ENCODE measurements at places on chromosomes 3 and 15.

DNA sequence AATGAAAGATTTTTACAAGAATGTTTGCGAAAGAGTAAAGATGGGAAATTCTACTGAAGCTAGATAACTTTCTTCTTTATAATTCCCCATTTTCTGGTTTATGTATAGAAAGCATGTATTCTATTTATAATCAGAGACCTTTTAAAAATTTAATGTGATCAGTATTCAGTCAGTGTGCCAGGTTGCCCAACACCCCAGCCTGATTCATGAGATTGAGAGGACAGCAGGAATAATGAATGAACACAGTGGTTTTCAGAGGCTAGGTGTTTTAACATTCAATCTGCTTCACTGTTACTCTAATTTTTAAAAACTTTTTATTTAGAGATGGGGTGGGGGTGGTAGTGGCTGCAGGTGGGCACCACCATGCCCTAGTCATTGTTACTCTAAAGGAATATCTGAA, 4.7 kb downstream of the WWTR1 start:
- no peak for DNase-seq

GRCh38 chr15:60695713-60696522, 217.0 kb upstream of the ICE2 start:
- peak; percentile 86 for DNase-seq

DNA sequence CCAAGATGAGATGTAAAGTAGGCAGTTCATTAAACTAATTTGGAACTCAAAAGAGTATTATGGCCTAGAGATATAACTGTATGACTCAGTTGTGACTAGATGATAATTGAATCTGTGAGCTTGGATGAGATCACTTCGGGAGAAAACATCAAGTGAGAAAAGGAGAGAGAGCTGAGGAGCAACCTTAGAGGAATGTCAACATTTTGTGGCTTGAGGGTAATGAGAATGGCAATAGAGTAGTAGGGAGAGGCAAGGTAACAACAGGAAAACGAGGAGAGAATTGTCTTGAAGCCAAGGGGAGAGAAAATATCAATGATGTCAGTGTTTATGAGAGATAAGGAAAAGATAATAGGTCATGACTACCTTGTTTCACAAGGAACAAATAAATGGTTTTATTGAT, 580.2 kb downstream of the NLGN1 start:
- no peak for DNase-seq

GRCh38 chr3:196012941-196013476, 68.9 kb downstream of the TFRC start:
- DNase-seq: no peak

GRCh38 chr3:69200384-69201068, 78.1 kb upstream of the LMOD3 start:
- no peak for DNase-seq

GRCh38 chr3:71565316-71565715, 18.2 kb downstream of the FOXP1 start:
- DNase-seq: no peak

DNA sequence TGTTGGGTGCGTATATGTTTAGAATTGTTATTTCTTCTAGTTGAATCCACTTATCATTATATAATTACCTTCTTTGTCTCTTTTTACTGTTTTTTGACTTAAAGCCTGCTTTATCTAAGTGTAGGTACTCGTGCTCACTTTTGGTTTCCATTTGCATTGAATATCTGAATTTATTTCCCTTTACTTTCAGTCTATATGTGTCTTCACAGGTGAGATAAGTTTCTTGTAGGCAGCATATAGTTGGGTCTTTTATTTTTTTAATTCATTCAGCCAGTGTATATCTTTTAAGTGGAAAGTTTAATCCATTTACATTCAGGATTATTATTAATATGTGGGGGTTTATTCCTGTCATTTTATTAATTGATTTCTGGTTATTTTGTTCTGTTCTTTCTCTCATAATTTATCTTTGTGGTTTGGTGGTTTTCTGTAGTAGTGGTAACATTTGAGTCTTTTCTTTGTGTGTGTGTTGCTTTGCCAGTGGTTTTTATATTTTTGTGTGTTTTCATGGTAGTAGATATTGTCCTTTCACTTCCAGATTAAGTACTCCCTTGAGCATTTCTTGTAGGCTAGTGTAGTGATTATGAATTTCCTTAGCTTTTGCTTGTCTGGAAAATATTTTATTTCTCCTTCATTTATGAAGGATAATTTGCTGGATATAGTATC, 27.3 kb downstream of the STT3B start:
- no peak for DNase-seq

DNA sequence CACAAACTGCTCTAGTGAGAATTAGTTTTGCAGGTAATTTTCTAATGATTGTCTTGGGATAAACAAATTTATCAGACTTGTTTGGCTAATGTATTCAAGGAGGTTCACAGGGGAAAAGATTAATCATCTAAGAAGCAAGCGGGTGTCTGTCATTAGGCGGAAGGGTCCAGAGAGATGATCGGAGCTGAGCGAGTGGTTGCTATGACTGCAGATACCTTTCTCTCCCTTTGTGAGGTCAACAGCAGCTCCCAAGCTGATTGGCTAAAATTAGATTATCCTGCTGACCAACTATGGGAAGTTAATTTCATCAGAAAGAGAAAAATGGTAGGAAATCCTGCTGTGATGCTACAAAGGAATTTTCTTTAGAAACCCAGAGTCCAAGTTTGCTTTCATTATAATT, 276.0 kb downstream of the SOX2 start:
- DNase-seq: no peak

DNA sequence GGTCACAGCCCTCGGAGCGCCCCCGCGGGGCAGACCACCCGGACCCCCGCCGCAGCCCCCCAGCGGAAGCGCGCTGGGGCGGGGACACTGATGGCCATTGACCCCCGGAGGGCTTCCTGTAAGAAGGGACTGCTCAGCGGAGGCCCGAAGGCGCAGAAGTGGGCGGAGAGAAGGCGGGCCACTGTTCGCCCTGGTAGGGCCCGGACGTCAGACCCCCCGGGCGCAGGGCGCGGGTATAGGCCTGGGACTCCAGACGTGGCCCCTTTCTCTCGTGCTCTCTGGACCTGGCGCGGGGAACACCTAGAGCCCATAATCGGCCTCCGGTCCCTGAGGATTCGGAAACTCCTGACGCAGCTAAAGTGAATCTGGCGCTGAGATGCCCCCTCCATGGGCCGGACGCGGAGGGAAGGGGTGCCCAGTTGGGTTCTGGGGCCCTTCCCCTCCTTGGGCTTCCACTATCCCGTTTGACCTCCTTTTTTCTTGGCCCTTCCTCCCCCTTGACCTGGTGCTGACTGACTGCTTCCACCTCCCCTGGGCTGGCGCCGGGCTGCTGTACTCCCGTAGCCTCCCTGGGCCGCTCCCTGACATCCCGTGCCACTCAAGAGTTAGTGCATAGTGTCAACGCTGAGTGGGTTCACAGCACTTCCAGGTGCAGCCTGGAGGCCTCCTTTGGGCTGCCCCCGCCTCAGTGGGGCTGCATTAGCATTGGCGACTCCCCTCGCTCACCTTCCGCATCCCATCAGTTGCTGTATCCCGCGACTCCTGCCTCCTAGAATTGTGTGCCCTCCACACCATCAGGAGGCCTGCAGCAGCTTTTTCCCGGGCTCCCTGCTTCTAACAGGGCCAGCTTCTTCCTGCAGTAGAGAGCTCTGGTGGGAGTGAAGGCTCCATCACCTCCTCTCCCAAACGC, 694 bp downstream of the ABTB1 start:
- peak; percentile 78 for DNase-seq

DNA sequence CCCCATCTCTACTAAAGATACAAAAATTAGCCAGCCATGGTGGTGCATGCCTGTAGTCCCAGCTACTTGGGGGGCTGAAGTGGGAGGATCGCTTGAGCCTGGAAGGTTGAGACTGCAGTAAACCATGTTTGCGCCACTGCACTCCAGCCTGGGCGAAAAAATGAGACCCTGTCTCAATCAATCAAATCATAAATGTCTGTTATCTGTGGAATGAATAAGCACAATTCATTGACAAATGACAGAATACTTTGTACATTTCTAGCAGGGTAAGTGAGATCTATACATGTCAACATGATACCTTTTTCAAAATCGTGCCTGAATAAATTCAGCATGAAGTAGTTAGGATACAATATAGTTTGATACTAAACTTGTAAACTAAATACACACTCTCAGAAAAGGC, 181.2 kb downstream of the FOXP1 start:
- DNase-seq: no peak

DNA sequence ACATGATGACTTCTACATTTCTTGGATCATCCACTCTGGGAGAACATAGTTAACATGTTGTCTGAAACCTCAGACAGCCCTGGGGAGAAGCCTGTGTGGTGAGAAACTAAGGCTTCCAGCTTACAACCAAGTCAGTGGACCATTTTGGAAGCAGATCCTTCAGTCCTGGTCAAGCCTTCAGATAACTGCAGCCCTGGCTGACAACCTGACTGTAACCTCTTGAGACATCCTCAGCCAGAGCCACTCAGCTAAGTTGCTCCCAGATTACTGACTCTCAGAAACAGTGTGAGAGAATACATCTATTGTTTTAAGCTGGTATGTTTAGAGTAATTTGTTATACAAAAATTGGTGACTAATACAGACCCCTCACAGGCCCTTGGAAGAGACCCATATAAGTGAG, 50.9 kb upstream of the KPNA4 start:
- DNase-seq: no peak

- no peak for DNase-seq
These were observed 44.8 kb downstream of the ANP32A start for GRCh38 chr15:68775671-68776476.
